ENCODE measurements at places on chromosomes 7 and 10. TPM values are rescaled to one million over a fixed set of nuclear protein-coding genes. Genes with fewer than 3 reads are reported as not detected.

DNA sequence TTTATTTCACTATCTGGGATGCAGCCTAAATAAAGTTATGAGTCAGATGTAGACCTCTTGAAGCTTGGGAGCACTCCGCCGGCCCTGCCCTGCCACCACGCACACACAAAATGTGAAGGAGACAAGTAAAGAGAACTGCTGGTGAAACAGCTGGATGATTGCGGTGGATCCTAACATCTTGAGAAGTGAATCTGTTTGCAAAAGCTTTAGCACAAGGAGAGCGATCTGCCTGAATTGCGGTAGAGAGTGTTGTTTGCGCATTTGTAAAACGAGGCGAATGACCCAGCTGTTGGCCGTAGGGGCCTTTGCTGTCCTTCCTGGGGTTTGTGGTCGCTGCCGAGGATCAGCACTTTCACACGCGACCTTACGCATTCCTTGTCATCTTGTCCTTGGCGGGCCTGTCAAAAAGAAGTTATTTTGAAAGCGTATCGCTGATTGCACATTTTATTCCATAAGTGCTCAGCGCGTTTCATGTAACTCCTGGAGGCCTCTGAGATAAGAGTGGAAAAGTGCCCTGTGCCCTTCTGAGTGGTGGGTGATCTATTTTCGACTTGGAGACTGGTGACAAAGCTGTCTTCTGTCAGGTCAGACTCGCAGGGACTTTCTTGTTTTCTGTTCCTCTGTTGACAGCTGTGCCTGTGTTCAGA, 40.8 kb downstream of the RBM20 start:
- no peak for DNase-seq

GRCh38 chr10:86522510-86522855, 891 bp upstream of the WAPL start:
- no peak for DNase-seq

- no peak for DNase-seq
Measured at GRCh38 chr7:81236560-81236959, 317.7 kb upstream of the SEMA3C start.

- no peak for DNase-seq
Measured at GRCh38 chr10:73414230-73414945, 530 bp upstream of the ANXA7 start.

- no peak for DNase-seq
Measured at GRCh38 chr10:60576130-60577069, 186.7 kb upstream of the ANK3 start.

- peak; percentile 99 for DNase-seq
Measured at GRCh38 chr7:21427182-21427870, 557 bp upstream of the SP4 start.

DNA sequence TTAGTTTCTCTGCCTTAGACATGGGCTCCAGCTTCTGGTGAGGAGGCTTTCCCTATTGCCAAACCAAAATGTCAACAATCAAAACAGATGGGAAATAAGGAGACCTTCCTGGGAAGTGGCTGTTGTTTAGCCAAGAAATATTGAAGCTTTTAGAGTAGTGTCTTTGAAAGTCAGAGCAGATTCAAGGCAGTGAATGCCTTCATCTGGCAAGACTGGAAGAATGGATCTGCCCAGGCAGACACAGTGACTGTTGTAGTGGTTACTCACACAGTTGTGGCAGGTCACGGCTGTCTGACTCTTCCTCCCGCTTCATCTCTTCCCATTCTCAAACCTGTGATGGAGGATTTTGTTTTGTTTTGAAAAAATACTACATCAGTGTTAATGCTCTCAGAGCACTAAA, 154.1 kb upstream of the ADO start:
- DNase-seq, result no peak

DNA sequence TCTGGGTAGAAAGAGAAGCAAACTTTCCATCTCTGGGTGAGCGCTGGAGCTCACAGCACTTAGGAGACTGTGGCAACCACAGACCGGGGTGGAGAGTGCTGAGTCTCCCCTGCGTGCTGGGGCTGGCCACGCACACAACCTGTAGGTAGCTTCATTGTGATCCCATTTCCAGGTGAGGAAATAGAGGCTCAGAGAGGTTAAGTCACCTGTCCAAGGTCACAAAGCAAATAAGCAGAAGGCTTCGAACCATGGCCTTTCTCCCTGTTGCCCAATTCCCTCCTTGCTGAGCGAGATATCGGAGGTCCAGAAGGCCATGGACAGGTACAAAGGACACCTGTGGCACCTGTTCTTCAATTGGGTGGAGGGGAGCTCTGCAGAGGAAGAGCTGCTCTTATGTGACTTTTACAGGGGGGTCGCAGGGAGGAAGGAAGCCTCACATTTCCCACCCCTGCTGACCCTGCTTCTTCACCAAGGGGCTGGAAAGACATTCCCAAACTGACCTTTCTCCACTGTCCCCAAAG, 39.4 kb downstream of the ZCCHC24 start:
- no peak for DNase-seq

DNA sequence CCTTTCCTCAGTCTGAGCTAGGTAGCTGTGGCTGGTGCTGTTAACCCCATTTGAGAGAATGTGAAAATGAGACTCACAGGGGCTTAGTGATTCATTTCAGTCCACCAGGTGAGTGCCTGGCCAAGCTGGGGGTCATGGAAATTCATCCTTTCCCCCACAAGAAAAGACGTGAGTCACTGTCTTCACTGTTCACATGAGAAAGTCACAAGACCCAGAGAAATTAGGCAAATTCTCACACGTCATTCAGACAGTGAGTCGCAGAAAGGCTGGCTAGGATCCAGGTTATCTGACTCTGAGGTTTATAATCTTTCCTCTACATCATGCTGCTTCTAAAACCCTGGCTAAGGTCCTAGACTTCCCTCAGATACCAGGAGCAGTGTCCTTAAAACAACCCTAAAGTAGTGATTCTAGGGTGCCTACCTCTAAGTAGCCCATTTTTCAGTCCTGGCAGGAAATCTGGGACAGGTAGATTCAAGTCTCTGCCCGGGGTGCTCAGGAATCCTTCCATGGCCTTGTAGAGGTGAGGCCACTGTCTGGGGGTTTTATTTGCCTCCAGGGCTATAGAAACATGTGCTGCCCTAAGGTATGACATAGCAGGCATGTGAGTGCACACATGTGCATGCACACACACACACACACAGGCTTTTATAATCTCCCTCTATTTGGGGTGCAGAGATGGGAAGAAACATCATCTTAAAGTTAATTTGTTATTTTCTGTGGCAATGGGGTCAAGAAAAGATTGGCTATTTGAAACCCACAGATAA, 427.9 kb upstream of the CELF2 start:
- DNase-seq, result no peak

- DNase-seq, result no peak
Measured at GRCh38 chr7:90424720-90425119, 21.5 kb downstream of the CLDN12 start.

GRCh38 chr10:77421591-77421990, 216.0 kb downstream of the KCNMA1 start:
- DNase-seq, result no peak

GRCh38 chr10:5576780-5577624, 52.2 kb downstream of the CALML3 start:
- no peak for DNase-seq

GRCh38 chr10:11763501-11763861, 21.3 kb downstream of the ECHDC3 start:
- DNase-seq, result no peak

GRCh38 chr10:11539191-11539868, 72.1 kb downstream of the USP6NL start:
- DNase-seq, result no peak

- DNase-seq, result no peak
Measured at GRCh38 chr7:75813084-75813483, 522 bp downstream of the CCL24 start.

DNA sequence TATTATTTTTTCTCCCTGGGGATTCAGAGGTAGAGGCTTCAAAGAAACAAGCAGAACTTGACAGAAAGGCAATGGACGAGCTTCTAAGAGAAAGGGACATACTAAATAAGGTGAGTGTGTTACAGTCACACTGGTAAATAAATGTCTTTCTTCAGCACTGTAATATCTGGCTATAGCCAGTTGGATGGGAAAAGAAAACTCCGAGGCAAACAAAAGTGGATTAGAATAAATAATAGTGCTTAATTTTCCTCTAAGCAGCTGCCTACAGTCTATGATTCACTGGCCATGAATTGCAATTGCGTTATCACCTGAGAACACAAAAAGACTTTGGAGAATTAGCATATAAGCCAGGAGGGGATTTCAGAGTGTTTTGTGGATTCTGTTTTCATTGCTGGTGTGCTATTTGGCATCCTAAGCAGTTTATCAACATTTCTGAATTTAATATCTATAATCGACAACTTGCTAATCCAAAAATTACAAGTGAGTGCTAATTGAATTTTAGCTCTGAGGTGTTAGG, 23.2 kb downstream of the CFAP58 start:
- DNase-seq, result no peak

DNA sequence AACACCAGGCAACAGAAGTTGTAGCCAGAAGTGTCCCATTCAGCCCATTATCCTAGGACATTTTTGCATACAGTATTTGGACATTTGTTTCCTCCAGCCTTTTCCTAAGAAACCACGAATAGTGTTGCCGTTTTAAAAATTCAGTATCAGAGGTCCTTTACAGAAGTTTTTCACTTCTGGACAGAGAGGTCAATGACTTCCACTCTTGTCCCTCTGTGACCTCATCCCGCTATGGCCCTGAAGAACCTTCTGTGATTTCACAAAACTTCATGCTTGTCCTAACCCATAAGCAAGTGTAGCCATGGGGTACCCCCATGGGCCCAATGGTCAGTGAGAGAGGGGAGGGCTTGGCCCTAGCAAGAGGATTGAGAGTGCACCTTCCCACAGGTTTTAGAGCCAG, 364.8 kb downstream of the TNS3 start:
- no peak for DNase-seq

The LRGUK gene
- 0.11 TPM for total RNA-seq

The EGFR gene
- total RNA-seq, result not detected

The ABHD11 gene
- 17.3 TPM for total RNA-seq

The ASZ1 gene
- total RNA-seq, result not detected

The MASTL gene
- 26.7 TPM for total RNA-seq

The CALCR gene
- not detected for total RNA-seq

The TLX1 gene
- not detected for total RNA-seq
